ENCODE measurements at places on chromosomes 6 and 20.

GRCh38 chr6:43076464-43077332 is 584 bp downstream of the PTK7 start:
- no peak for DNase-seq

- DNase-seq, result no peak
Observed at GRCh38 chr6:23173234-23173633, 603.9 kb downstream of the HDGFL1 start.

DNA sequence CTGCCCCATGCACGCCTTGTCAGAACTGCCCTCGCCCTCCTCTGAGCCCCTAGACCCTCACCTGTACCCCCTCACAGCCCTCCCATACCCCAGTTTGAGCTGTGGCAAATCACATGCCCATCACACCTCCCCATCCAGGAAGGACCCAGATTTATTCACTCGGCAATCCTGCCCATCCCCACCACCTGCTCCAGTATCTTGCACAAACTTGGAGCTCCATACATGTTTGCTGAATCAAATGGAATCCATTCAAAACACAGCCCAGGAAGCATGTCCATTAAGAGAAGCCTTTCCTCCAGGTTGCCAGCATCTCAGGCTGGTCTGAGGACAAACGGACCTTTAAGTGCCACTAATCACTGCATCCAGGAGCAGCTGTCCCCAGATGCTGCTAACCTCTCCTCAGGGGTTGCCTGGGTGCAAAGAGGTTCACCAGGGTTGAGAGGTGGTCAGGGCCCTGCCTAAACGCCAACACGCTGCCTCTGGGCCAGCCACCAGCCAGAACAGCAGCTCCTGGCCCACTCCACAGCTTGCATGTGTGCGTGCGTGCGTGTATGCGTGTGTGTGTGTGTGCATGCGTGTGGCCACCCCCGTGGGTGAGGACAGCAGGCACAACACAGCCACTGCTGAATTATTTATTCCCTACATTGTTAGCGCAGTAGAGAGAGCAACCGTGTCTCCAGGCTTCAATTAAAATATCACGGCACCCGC is 31.0 kb downstream of the GRM4 start:
- DNase-seq, result no peak

DNA sequence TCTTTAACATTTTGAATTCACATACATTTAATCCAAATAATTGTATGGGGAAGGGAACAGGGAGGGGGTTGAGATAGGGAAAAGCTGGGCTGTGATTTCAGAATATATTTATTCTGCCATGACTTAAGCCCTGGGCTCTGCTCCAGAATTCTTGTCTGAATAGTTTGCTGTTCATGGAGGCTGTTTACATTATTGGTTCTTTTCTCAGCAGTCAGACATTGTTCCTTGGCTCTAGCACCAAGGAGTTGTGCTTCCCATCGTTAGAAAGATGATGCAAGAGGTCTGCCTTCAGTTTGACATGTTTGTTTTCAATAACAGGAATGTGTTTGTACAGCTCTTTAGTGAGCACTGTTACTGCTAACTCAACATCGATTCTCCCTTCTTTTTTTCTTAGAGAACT is 198.8 kb upstream of the CDYL start:
- DNase-seq, result no peak

- DNase-seq, result no peak
Observed at GRCh38 chr6:13660273-13660672, 45.1 kb downstream of the NOL7 start.

Data from NCI-H774 (cell line).